ENCODE measurements at places on chromosomes 7 and 10.
A peak's percentile ranks its signal among the peaks of the same experiment; 100 is the strongest.

DNA sequence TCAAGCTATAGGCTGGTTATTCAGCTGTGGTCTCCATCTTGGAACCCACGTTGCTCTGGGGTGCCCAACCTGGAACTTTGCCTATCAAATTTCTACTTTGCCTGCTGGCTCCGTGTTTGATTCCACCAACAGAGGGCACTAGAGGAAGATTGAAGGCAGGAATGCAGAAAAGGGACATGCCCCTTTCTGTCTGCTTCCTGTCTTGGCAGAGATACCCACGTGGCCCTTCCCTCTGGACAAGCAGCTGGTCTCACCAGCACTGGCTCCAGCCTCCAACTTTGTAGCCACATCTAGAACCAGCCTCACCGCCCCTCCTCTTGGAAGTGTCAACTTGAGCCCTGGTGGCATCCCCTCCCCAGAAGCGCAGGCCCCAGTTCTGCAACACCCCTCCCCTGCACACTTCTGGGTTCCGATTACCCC is 52.1 kb upstream of the ZNF438 start:
- DNase-seq = peak; percentile 68

DNA sequence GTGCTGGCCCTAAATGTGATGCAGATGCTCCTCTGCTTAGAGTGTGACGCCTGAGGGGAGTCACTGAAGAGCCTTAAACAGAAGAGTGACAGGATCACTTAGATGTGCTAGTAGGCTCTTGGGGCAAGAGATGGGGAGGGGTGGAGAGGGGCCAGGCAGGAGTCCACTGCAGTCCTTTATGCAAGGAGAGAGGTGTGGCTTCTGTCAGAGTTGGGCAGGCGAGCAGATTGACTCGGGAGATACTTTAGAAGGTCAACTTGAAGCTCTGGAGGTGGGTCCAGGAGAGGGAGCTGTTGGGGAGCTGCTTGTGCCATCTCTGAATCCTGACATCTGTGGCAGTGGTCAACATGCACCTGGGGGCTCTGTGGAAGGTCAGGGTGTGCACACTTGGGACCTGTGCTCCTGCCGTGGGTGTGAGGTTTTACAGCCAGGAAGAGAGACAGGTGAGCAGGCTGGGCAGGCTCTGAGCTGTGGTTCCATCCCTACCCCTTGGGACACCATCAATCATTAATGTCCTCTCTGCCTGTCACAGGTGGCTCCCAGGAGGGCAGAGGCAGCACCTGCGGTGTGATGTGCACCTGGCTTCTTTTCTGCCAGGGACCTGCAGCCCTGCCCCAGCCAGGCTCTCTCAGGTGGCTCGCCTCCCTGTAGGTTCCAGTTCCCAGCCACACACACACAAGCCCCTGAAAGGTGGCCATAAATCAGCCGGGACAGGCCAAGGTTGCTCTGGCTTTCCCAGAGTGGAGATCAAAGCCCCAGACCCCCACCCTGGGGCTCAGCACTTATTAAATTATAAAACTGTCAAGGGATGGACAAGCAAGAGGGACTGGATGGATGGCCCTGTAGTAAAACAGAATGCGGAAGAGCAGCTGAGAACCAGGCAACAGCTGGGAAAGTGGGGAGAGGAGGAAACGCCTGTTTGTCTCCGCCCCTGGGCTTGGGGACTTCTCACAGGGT is 14.0 kb downstream of the NEURL1 start:
- DNase-seq = no peak

GRCh38 chr10:96244354-96244753 is 27.0 kb downstream of the BLNK start:
- DNase-seq = no peak

DNA sequence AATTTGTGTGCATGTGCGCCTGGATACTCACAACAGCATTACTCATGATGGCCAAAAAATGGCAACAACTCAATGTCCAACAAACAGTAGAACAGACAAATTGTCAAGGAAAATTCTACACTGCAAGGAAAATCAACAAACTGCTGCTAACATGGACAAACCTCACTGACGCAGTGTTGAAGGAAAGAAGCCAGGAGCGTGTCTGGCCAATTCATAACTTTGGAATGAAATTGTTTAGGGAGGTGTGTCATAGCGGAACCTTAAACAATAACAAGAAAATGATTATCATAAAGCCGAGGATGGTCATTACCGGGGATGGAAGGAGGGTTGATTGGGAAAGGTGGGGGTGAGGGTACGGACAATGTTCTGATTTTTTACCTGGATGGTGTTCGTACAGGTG is 29.1 kb downstream of the ALOX5 start:
- DNase-seq = no peak

GRCh38 chr7:152176797-152177196 is 151.3 kb downstream of the GALNT11 start:
- DNase-seq = no peak

DNA sequence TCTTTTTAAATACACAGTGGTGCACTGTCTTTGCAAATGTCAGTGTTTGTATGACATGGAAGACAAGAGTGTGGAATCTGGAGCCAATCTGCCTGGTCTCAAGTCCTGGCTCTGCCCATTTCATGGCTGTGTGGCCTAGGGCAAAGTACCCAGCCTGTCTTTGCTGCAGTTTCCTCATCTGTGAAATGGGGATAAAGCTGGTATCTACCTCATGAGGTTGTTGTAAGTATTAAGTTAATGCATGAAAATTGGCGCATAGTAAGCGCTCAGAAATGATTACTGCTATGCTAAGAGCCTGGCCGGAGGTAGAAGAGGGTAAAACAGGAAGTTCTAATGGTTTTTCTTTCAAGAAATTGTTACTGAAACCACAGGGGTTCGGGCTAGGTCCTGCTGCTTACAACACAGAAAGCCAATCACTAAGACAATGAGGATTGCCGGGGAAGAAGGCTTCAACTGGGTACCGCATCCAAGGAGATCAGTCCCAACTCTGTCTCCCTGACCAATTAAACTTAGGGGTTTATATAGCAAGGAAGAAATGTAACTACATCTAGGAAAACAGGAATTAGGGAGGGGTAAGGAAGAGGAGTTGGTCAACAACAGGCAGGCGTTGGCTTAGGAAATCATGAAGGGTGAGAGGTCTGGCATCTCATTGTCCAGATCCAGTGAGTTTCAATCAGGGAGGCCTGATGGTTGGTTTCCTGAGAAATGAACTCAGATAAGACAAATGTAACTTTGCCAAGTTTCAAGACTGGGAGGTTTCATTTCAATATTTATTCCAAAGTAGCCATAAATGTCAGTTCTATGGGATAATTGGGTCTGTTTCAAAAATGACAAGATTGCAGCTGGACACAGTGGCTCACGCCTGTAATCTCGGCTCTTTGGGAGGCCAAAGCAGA is 57.0 kb downstream of the CHST3 start:
- no peak for DNase-seq

DNA sequence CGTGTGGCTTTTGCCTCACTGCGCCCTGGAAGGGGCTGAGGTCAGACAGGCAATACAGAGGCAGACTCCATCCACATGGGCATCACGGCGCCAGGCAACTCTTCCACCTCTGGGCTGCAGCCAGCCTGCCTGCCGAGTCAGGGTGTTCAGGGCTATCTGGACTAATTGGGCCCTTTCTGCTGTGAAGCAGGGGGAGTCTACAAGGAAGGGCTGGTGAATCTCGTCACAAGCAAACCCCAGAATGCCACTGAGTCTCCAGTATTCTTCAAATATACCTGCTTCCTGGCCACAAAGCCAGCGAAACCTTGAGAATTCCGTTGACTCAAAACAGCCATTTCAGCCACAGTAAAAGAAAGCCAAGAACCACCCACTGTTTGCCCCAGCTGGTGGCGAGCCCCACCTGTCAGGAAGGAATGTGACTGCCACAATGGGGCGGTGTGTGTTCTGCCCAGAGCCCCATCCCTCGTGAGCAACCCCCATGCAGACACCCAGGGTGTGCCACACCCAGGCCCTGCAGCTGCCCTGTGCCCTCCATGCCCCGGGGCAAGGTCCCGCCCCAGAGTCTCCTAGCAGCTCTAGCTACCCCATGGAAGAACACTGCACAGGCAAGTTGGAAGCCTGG is 117.3 kb downstream of the FAM53B start:
- DNase-seq = no peak

GRCh38 chr7:97357459-97357858 is 240.0 kb downstream of the SDHAF3 start:
- no peak for DNase-seq

- DNase-seq = no peak
Observed at GRCh38 chr10:126504761-126505112, 116.5 kb upstream of the ADAM12 start.

DNA sequence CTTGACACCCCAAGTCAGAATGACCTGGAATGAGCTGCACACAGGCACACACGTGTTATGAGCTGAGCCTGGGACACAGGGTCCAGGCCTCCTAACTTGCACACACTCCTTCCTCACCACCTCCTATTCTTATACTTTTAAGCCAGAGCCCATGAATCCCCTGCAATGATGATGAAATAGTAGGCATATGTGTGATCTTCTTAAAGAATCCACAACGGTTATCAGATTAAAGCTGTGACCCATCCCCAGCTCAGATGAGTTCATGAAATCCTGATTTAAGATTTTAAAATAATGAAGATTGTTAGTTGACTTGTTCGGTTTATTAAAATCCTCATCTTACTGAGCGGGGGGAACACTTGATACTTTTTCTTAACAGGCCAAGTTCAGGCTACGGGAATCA is 38.6 kb downstream of the PITRM1 start:
- no peak for DNase-seq

DNA sequence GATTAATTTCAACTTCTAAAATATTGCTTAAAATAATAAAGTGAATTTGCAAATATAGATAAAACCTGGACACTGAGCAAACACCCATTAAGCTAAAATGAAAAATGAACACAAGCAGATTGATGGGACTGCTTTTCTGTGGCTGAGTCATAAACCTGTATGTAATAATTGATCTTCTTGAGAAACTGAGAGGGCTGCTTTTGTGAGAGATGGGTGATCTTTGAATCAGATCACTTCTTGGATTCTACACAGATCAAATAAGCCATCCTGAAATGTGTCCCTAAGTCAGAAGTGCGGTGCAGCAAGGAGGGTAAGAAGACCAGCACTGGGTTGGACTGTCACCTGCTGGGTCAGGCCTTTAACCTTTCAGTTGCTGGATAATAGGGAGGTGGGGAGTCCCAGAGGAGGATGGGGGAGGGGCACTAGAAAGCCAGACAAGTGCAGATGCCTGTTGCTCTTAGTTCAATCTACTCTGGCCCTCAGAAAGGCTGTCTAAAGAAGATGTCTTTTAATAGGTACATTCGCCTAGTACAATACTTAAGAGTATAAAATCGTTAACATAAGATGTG is 178.2 kb upstream of the NAMPT start:
- DNase-seq = no peak

DNA sequence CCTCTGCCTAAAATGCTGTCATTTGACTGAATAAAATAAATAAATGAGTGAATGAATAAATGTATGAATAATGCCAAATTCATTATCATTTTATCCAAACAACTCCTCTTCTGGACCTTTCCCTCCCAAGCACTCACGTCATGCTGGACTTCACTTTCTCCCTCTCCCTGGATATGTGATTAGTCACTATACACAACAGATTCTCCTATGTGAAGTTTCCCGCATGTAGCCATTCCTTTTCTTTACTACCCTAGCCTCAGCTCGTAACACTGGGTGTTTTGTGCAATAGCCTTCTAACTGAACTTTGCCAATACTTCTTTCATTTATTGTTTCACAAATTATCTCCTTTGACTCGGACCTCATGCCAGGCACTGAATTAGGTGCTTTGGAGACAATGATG is 87.6 kb upstream of the IL6 start:
- no peak for DNase-seq

GRCh38 chr7:42096681-42097561 is 140.1 kb downstream of the GLI3 start:
- peak; percentile 78 for DNase-seq
